ENCODE measurements at places on chromosomes 5 and 9.

DNA sequence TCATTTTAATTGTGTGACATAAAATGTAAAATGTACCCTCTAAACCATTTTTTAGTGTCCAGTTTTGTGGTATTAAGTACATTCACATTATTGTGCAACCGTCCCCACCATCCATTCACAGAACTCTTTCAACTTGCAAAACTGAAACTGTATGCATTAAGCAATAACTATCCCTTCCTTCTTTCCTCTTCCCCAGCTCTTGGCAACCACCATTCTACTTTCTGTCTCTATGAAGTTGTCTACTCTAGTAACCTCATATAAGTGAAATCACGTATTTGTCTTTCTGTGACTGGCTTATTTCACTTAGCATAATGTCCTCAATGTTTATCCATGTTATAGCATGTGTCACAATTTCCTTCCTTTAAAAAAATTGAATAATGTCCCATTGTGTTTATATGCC lies 142.4 kb downstream of the C9orf152 start:
- DNase-seq: no peak

DNA sequence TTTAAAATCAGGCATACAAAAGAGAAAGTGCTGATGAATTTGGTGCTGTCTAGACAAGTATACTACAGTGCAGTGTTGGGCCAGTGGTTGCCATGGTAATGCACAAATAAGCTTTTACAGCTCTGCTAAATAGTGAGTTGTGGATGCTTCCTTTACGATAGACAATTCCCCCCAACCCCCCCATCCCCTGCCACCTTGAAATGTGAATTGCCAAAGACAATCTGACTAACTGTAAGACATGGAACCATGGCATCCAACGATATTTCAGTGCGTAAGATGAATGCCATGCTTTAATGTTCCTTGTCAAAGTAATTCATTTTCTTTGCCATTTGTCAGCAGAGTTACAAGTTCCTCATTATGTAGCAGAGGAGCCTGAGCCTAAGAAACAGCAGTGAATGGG lies 91.5 kb upstream of the NREP start:
- DNase-seq: no peak

DNA sequence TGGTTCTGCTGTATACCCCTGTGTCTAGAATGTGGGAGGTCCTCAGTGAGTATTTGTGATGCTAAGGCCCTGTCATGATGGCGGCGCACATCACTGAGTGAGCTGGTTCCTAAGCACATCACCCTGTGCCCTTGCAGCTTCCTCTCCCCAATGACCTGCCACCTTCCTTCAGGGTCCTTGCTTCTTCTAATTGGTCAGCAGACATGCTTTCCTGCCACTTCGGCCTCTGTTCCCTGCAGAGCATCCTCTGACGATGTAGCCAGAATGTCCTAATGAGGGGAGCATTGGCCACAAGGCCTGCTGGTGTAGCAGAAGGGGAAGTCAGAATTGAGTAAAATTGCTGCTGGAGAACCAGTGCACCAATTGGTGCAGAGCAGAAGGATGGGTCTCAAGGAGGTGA lies 31.1 kb upstream of the ANGPTL2 start:
- DNase-seq: no peak

GRCh38 chr5:50886657-50887345 lies 220.4 kb downstream of the PARP8 start:
- no peak for DNase-seq

GRCh38 chr5:150945486-150945885 lies 40.7 kb upstream of the ZNF300 start:
- no peak for DNase-seq

GRCh38 chr5:8457187-8458037 lies 588.5 kb downstream of the MTRR start:
- peak; percentile 81 for DNase-seq

DNA sequence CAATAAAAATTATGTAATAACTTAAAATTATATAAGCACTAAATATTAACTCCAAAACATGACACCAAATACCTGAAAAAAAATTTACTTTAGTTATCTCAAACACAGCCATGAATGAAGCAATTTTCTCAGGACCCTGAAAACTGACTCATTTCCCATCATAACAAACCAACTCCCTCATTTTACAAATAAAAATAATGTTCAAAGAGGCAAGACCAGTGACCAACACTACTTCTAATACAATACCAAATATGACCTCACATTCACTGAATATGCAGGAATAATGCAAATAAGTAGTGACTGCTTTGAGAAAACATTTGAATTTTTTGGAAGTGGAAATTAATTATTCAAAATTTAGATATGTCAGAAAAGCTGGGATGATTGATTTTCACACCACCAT lies 21.6 kb downstream of the FBLL1 start:
- no peak for DNase-seq

DNA sequence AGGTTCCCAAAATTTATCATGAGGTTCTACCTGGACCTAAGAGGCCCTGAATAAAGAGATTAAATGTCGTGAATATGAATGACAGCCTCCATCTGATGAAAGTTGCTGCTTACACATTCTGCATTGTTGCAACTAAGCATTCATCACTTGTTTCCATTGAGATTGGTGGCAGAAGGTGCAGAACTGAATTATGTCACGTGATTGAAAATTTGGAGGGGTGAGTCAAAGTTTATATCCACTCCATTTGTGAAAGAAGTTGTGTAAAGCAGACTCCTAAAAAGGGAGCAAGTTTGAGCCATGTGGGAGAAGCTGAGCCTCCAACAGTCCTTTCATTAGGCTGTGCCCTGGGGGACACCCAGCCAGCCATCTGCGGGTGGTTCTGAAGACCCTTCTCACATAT lies 4.9 kb upstream of the PTCH1 start:
- DNase-seq: no peak
